Stimulated activated CD4-positive, alpha-beta T cell treated with anti-CD3 and anti-CD28 coated beads, Interleukin-15, amount 100 ng/mL, for 1 hour (primary cell): ENCODE measurements at places on chromosomes 12 and 14.

- no peak for DNase-seq
Measured at GRCh38 chr12:70221626-70222025, 21.6 kb upstream of the CNOT2 start.

DNA sequence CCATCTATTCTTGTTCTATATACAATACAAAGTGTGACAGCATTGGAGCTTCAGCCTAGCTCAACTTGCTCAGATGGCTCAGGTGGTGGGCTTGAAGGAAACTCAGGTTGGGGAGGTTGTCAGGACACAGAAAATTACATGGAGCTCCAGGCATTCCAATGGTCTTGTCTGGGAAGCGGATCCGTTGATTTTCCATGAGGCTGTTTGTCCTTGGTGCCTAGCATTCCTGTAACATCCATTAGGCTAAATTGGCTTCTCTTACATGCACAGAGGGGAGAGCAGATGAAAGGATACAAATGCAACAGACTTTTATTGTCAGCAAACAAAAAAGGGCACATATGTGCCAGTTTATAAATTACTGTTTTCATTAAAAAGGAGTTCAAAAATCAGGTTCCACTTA lies 75.5 kb upstream of the OTX2 start:
- no peak for DNase-seq

DNA sequence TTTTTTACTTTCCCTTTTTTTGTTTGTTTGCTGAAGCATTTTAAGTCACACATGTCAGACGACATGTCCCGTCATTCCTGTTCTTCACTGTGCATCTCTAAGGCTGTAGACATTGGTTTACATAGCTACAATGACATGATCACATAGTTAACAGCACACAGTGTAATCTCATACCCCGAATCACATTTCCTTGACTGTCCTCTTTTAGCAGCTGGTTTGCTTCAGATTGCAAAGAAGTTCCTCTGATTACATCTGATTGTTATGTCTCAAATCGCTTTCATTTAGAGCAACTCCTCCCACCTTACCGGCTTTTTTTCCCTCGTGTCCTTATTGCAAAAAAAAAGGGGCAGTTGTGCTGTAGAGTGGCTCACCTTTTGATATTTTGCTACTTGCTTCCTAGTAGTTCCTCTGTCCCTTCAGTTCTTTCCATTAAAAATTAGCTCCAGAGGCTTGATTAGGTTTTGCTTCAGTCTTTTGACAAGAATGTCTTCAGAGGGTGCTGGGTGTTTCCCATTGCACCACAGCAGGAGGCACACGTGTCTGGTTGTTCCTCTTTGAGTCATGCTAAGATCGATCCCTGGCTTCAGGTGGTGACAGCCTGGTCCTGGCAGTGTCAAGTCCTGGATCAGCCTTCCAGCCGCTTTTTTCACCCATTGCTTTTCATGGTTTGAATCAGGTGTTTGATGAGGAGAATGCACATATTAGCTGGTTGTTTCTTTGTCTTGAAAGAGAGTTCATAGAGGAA lies 35.0 kb downstream of the ZNF664 start:
- DNase-seq = no peak

GRCh38 chr14:84025106-84026012 lies 1504.6 kb upstream of the FLRT2 start:
- DNase-seq = no peak

- no peak for DNase-seq
Measured at GRCh38 chr12:15605881-15606590, 183.2 kb downstream of the EPS8 start.

GRCh38 chr12:80317307-80317706 lies 126.7 kb upstream of the PTPRQ start:
- DNase-seq = no peak

DNA sequence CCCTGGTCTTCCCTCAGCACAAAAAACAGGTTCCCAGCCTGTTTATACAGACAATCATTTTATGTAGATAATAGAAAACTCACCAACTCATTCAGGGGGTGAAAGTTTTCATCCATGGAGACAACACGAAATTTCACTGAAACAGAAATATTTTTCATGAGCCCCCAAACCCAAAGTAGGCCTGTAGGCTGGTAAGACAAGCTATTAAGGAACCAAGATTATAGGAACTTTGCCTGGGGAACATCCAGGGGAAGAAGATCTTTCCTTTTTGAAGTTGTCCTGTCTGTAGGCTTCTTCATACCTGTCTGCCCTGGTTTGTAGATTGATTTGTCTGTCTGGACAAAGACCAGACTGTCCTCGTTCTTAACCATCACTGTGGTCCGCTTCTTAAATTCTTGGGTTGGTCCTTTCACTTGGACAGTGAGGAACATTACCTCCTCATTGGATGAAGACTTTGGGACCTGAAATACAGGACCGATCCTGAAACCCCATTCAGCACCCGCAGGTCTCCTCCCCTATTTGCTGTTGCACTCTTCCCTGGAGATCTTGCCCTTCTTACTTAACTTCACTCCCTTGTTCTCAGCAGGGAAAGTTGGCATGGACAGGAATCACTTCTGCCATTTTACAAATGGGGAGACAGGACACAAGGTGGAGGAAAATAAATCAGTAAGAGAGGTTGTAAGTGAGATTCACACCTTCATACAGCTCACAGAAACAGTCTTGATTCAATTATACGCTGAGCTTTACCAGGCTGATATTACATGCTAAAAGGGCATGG lies 3.5 kb downstream of the A2M start:
- no peak for DNase-seq

GRCh38 chr12:17609153-17609552 lies 480.8 kb downstream of the RERGL start:
- DNase-seq = no peak

DNA sequence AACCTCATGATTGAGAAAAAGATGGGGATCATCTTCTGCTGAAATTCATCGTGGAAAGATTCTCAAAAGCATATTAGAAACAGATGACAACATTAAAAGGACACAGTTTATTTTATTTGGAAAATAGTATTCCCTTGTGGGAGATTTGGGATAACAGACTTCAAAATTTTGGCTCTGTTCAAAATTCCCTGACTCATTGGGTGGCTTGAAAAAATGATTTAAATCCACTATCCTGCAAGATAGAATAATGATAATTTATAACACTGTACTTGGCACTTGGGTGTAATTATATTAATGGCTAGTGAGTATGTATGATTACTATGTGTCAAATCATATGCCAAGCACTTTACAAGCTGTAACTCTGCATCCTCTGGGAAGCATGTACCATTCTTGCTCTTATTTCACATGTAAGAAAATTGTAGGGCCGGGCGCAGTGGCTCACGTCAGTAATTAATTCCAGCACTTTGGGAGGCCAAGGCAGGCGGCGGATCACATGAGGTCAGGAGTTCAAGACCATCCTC lies 128.8 kb downstream of the LMNTD1 start:
- DNase-seq = no peak

GRCh38 chr12:123877968-123878367 lies 94.7 kb downstream of the CCDC92 start:
- DNase-seq = no peak

GRCh38 chr14:79424462-79424861 lies 786.8 kb downstream of the DIO2 start:
- no peak for DNase-seq
